ENCODE measurements at places on chromosomes 12 and 14.

- no peak for DNase-seq
Measured at GRCh38 chr14:61730756-61731373, 31.4 kb upstream of the SNAPC1 start.

- H3K4me3 ChIP-seq, result no peak overlapping the region
- H3K27ac ChIP-seq, result no peak overlapping the region
- no peaks in the 10 kb centered on the region for H3K36me3 ChIP-seq
- H3K27me3 ChIP-seq, result no peaks in the 10 kb centered on the region
- H3K4me1 ChIP-seq, result no peaks in the 10 kb centered on the region
Measured at GRCh38 chr14:83992857-83993256, 1537.1 kb upstream of the FLRT2 start.

DNA sequence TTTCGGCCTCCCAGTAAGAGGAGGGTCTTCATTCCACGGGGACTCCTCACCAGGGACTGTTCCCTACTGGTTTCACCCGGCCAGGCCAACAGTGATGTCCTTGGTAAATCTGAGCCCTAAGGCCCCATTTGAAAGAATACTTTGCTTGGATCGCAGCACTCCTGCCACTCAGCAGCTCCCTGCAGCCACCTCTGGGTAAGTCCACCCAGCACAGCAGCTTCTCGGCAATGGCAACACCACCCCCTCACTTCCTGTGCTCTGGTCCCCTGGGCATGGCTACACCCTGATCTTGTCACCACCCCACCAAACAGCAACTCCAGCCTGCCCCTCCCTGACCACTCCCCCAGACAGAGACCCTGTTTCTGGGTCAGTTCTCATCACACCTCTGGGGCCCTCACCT, 100.3 kb downstream of the SETD3 start:
- H3K4me3 ChIP-seq, result no peak overlapping the region
- H3K27ac ChIP-seq, result no peak overlapping the region
- peaks cover 26% of the 10 kb centered on the region for H3K4me1 ChIP-seq
- no peak for DNase-seq

- H3K36me3 ChIP-seq, result no peaks in the 10 kb centered on the region
- peaks cover 4% of the 10 kb centered on the region for H3K4me1 ChIP-seq
- DNase-seq, result no peak
- H3K27me3 ChIP-seq, result peaks cover 5% of the 10 kb centered on the region
Measured at GRCh38 chr12:48794870-48795269, 6.0 kb upstream of the ADCY6 start.

- DNase-seq, result no peak
- no peak overlapping the region for H3K4me3 ChIP-seq
- H3K4me1 ChIP-seq, result peaks cover 3% of the 10 kb centered on the region
- no peaks in the 10 kb centered on the region for H3K36me3 ChIP-seq
- no peak overlapping the region for H3K27ac ChIP-seq
Measured at GRCh38 chr12:131618701-131619100, 92.2 kb upstream of the SFSWAP start.

DNA sequence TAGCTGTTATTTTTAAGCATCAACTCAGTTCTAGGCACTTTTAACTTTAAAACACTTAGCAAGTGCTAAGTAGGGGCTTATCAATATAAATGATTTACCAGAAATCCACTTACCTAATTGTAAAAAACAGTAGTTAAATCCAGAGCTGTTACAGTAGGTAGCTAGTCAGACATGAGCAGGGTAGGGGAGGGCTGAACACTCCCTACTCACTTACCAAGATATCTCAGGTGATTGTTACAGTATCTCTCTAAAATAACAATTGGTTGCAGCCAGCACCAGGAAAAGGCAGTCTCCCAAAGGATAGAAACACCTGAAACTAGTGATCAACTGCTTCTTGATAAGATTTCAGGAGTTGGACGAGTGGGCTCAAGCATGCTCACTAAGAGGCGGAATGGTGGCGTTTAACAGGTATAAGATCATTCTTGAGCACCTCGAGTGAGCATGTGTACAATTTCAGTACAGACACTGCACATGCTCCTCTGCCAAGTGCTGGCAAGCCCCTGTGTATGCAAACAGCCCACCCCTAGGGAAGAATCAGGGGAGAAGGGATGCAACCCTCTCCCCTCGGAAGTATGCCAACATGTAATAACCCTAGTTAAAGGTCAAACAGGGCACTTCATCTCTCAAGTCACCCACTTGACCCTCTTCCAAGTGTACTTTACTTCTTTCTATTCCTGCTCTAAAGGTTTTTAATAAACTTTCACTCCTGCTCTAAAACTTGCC, 1113.6 kb upstream of the SEL1L start:
- H3K27ac ChIP-seq, result no peak overlapping the region
- H3K27me3 ChIP-seq, result no peaks in the 10 kb centered on the region
- H3K4me1 ChIP-seq, result no peaks in the 10 kb centered on the region
- DNase-seq, result no peak
- H3K36me3 ChIP-seq, result no peaks in the 10 kb centered on the region

DNA sequence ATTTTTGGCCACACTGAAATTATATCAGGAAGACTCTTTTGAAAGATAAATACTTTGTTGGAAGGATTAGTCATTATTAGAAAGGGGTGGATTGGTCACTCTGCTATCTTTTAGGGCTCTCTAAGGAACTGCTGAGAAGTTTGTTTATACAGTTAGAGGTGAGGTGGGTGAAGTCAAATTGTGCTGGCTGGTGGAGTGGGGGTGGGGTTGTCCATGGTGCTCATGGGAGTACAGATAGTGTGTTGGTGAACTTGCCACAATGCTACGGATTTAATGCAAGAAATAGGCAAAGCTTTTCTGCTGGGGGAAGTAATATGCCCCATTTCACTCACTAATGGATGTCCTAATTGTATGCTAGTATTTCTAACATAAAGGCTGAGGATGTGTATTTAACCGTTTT, 35.8 kb downstream of the SUSD6 start:
- H3K4me3 ChIP-seq, result no peak overlapping the region
- H3K27ac ChIP-seq, result no peak overlapping the region
- H3K36me3 ChIP-seq, result no peaks in the 10 kb centered on the region
- DNase-seq, result no peak
- no peaks in the 10 kb centered on the region for H3K27me3 ChIP-seq
- peaks cover 33% of the 10 kb centered on the region for H3K4me1 ChIP-seq

DNA sequence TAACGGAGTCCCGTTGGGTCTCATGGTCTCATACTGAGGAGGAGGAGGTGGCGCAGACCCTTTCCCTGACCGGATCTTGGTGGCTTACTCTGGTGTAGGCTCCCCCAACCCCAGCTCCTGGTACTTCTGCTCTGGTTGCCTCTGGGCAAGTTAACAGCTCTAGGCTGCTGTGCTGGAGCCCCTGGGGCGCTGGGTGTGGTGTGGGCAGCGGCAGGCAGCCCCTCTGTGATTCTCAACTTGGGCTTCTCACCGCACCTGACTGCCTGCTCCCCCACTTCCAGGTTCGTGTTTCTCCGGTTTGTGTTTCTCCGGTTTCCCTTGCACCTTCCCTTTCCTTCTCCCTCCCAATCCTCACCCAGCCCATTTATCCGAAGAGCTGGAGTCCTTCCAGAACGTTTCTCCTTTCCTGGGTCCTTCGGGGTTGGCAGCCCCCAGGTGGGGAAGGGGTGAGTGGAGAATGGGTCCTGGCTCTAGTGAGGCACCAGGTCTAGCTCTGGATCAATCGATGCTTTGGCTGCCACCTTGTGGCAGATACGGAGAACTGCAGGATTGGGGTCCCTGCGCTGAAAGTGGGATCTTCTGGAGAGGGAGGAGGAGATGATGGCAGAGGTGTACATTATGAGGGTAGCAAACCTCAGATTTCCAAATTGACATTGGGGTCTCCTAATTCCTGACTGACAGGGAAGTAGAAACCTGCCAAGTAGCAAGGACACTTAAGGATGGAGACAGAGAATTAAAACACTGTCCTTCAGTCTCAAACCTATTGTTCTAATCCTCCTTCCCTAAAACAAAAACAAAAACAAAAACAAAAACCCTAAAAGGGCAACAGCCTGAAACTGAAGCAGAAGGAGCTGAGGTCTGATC, 8.3 kb downstream of the CISTR start:
- H3K4me3 ChIP-seq, result no peak overlapping the region
- peak; percentile 84 for DNase-seq
- peaks cover 51% of the 10 kb centered on the region for H3K27me3 ChIP-seq
- H3K27ac ChIP-seq, result no peak overlapping the region

DNA sequence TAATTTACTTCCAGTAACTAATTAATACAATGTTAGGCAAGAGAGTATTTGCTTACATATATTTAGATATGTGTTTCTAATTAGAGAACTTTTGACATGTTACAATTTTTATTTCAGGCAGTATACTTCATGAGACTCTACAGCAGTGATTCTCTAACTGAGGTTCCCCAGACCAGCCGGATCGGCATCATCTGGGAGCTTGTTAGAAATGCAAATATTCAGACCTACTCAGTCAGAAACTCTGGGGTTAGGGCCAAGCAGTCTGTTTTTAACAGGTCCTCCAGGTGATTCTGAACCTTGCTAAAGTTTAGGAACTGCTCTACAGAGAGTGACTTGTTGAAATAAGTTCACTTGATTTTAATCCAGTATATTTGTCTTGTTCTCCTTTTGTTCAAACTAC, 46.5 kb downstream of the ARID2 start:
- no peak overlapping the region for H3K27ac ChIP-seq
- peaks cover 5% of the 10 kb centered on the region for H3K4me1 ChIP-seq
- H3K4me3 ChIP-seq, result no peak overlapping the region
- H3K36me3 ChIP-seq, result no peaks in the 10 kb centered on the region
- no peak for DNase-seq

GRCh38 chr14:25350021-25350420, 300.1 kb upstream of the STXBP6 start:
- no peak overlapping the region for H3K4me3 ChIP-seq
- no peaks in the 10 kb centered on the region for H3K36me3 ChIP-seq
- H3K27ac ChIP-seq, result no peak overlapping the region

GRCh38 chr12:94458877-94459727, 565 bp downstream of the CEP83 start:
- peaks cover 6% of the 10 kb centered on the region for H3K4me1 ChIP-seq
- DNase-seq, result no peak
- H3K27me3 ChIP-seq, result no peaks in the 10 kb centered on the region
- peak overlapping the region; percentile 85 for H3K4me3 ChIP-seq
- peak overlapping the region; percentile 86 for H3K27ac ChIP-seq

Measured in natural killer cell (primary cell).